ENCODE measurements at places on chromosomes 1 and 21. TPM values are rescaled to one million over a fixed set of nuclear protein-coding genes. Genes with fewer than 3 reads are reported as not detected.

Gene CELA3B
- not detected for total RNA-seq

Gene IGSF8
- total RNA-seq: 20.6 TPM

Gene RIPPLY3
- total RNA-seq: not detected

Gene S100A2
- 0.48 TPM for total RNA-seq

Gene RCSD1
- 30.9 TPM for total RNA-seq

Gene AMY1A
- total RNA-seq: not detected

Gene TRIM17
- total RNA-seq: 2.0 TPM

Gene SLFNL1
- 0.33 TPM for total RNA-seq

Gene ITGB2
- 448 TPM for total RNA-seq

Gene RASAL2
- not detected for total RNA-seq

Gene RAVER2
- 1.6 TPM for total RNA-seq

Gene CRYAA
- not detected for total RNA-seq

Gene CGN
- 0.31 TPM for total RNA-seq

Gene MFAP2
- total RNA-seq: not detected

Gene MYBPH
- not detected for total RNA-seq

Gene PGBD5
- 0.03 TPM for total RNA-seq
